HuH-7 (cell line): ENCODE measurements at places on chromosomes 3 and 15.

DNA sequence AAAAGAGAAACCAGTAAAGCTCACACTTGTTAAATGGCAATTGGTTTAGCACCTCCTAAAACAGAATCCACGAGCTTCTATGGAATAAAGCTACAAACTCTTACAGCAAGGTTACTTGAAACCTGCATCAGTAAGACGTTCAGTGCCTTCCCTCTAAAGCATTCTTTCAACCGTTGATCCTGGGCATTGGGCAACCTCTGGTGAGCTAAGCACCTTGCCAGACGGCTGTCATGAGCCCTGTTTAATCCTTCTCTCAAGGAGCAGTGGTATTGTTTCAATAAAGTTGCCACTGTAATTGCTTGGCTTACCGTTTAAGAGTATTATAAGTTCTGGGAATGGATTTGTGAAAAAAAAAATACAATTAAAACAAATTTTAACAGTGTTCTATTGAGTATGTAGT, 75.0 kb downstream of the COL8A1 start:
- no peak for DNase-seq

DNA sequence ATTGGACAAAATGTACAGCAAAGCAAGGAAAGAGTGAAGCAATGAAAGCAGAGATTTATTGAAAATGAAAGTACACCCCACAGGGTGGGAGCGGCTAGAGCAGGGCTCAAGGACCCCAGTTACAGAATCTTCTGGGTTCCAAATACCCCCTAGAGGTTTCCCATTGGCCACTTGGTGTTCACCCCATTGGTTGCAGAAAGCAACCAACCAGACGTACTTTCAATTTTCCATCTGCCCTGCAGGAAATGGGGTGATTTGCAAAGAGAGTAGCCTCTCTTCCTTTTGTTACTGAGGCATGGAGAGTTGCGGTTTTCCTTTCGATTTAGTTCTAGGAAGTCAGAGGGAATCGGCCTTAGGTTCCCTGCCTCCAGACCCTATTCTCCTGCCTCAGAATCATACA, 2.4 kb downstream of the PML start:
- DNase-seq: no peak

GRCh38 chr3:42988566-42988965, 9.5 kb downstream of the GASK1A start:
- no peak for DNase-seq

- no peak for DNase-seq
These were observed 18.0 kb upstream of the RAP2B start for GRCh38 chr3:153144071-153144470.

DNA sequence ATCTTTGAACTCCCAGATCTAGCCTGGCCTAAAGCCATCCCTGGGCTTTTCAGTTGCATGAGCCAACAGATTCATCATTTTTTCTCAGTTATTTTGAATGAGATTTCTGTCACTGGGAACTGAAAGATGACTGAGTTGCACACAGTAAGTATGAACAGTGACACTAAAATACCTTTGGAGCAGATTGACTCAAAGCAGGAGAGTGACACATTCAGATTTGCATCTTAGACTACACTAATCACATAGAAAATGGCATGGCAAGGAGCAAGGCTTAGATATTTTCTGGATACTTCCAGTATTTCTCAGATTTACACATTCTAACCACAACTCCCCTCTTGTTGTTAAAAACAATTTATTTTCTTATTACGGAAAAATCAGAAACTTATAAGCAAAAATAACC, 32.8 kb downstream of the SEC62 start:
- DNase-seq: no peak

GRCh38 chr15:66899555-66900350, 165.6 kb upstream of the SMAD3 start:
- no peak for DNase-seq

GRCh38 chr3:170356596-170357175, 829 bp upstream of the SKIL start:
- peak; percentile 81 for DNase-seq

DNA sequence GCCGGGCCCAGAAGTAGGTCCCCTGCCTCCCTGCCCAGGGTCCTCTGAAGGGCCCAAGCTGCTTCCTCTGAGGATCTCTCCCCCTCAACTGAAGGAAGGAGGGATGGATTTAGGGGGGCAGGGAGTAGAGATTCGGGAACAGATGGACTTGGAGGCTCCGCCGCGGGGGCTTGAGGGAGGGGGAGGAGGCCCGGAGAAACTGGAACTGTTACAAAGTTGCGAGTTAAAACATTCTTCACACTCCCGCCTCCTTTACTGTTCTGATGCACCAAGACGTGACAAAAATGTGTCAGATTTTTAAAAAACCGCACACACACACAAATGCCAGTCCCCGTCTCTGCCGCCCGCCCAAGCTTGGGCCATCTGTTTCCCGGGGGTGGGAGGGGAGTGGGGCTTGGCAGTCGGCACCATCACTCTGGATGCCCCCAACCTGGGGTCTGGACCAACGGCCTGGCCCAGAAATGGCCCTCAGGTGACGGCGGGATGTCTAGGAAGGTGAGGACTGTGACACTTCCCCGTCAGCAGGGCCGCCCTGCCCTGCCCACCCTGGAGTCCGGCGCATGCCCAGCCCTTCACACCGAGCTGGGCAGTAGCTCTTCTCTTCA, 25.0 kb upstream of the LINGO1 start:
- DNase-seq: no peak

GRCh38 chr3:20222274-20222673, 36.3 kb upstream of the SGO1 start:
- DNase-seq: no peak

- DNase-seq: peak; percentile 73
These were observed 123.2 kb downstream of the DNAJB8 start for GRCh38 chr3:128343287-128344051.

DNA sequence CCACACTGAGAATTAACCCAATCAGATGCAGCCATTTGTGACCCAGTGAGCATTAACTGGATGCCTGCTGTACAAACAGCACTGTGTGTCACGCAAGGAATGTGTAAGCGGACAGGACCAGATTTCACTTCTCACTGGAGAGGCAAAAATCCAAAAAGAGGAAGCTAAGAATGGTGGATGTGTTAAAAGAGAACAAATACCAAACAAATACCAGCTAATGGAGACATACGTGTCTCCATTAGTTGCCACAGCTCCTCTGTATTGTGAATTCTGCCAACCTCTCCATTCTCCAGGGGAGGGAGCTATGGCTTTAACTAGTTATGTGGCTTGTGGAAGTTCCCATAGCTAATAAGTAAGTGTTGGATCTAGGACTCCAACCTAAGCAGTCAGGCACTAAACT, 2.6 kb downstream of the LTF start:
- DNase-seq: peak; percentile 60

DNA sequence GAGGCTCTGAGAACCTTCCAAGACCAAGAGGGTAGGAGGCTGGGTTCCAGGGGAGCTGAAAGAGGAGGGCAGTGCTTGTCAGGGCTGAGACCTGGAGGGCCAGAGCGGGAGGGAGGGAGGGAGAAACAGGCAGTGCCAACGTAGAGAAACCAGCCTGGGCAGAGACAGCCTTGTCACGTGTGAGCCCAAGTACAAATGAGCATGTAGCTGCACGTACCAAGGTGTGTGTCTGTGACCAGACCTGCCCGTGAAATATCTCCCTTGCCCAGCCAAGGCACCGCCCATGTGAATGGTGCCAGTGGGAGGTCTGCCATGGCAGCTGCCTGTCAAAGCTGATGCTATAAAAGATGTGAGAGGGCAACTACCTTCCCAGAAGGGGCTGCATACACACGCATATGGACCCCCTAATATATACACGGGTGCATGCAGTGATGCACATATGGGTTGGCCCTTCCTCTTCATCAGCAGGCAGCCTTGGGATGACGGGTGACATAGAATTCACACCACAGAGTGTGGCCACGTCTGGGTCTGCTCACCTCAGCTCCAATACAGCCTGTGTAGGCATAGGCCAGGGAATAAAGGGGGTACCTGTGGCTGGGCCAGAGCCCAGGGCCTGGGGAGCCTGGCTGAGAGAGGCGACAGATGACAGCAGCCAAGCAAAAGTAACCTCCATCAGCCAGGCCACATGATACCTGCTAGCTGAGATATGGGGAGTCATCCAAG, 7.8 kb upstream of the CTDSPL start:
- DNase-seq: no peak

DNA sequence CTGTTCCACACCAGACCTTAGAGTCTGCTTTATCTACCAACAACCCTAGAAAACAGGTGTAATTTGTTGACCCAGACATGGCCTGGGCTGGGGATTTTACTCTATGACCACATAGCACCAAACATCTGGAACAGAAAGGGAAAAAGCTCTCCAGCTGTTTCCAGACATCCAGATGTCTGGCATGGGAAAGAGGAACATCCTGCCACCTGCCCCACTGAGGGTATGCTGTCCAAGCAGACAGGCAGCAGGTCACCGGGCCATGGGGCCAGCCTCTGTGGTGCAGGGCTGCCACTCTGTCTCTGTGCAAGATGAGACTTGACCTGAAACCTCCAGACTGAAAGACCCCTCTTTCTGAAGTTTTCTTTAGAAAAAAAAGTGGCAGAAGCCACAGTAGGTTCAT, 359.3 kb upstream of the ICE2 start:
- no peak for DNase-seq

- DNase-seq: no peak
These were observed 43.9 kb upstream of the TTBK2 start for GRCh38 chr15:42964476-42964875.

DNA sequence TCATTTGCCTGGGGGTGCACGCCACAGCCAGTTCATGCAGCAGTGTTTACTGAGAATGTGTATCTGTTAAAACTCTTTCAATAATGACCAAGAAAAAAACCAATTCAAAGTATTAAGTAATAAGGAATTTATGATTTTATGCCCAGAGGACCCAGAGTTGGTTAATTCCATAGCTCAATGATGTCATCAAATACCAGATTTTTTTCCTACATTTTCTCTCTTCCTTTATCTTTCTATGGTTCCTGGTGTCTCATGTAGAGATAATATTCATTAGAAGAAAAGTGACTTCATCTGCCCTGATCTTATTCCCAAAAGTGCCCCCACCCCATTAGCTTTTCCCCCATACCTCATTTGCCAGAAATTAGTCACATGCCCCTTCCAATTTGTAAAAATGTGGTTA, 44.6 kb upstream of the LMCD1 start:
- no peak for DNase-seq

DNA sequence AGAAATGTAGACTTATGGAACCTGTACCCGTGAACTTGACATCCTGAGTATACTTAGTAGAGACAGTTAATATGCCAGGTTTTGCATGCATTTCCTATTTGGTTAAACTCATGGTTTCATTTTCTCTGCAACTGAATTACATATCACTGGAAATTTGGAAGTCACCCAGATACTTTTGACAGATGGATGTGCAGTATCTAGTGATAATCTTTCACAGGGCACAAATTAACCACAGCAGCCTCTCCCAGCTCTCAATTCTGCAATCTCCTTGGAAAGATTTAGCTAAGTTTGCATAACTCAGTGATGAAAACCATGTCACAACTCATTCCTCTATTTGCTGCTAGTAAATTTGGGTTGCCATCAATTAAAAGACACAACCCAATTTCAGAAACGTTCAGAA, 162.3 kb upstream of the TPM1 start:
- DNase-seq: no peak

GRCh38 chr3:129605922-129606635, 397 bp downstream of the PLXND1 start:
- DNase-seq: peak; percentile 68

DNA sequence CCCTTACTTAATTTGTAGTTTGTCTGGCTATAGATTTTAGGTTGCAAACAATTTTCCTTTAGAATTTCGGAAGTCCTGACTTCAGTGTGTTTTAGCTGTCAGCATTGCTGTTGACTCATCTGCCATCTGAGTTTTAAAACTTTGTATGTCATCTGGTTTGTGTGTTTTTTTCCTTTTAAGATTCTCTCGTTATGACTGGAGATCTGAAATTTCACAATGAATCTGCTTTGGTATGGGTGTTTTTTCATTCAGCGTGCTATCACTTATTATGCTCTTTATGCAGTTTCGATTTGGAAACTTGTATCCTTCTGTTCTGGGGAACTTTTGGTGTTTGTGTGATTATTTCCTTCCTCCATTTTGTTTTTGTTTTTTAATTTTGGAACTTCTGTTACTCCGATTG, 53.7 kb upstream of the ZNF280D start:
- no peak for DNase-seq

DNA sequence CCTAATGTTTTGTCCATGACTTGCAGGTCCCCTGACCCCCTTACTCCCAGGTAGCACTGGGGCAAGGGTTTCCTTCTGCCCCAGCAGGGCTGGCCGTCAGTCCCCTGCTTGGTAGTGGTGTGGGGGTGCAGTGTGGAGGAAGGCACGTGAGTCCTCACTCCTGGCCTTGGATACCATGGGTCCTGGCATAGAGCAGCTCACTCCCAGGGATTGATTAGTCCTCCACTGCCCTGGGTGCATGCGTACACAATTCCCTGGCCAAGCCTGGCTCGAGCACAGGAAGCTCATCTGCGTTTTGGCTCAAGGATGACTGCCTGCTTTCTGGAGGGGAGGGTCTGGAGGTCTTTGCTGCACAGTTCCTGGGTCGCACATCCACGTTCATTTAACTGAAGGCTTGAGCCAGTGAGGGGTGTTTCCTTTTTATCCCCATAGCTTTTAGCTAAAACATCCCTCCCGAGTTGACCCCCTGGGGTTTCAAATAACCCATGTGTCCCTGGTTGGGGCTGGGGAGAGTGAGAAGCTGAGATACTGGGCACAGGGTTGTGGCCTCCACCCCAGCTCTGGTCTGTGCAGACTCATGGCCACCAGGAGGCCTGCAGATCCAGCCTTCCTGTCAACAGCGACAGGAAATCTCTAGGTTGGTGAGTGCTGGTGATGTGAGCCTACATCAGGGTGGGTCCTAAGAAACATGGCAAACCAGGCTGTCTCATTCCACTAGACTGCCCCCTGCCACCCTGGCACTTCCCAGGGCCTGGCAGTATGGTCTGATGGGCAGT, 11.5 kb downstream of the HEMK1 start:
- DNase-seq: no peak

GRCh38 chr3:111903067-111903511, 44.0 kb downstream of the PHLDB2 start:
- DNase-seq: no peak

DNA sequence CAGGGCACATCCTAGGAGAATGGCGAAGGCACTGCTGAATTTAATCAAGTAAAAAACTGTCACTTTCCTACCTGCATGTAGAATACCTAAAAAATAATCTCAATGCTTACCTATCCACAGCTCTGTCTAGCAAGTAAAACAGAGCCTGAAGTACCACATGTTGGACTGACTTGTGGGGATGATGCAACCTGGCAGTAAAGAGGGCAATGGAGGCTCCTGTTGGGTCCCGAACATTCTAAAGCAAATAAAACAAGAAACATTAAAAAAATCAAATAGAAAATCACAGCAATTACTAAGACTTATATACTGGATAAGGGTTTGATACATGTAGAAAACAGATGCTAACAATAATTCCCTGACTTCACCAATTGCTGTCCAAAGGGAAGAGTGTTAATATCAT, 56.1 kb downstream of the PTPN9 start:
- DNase-seq: no peak
